Amygdala (tissue), 56 donors: ENCODE measurements at places on chromosomes 5 and 9.

DNA sequence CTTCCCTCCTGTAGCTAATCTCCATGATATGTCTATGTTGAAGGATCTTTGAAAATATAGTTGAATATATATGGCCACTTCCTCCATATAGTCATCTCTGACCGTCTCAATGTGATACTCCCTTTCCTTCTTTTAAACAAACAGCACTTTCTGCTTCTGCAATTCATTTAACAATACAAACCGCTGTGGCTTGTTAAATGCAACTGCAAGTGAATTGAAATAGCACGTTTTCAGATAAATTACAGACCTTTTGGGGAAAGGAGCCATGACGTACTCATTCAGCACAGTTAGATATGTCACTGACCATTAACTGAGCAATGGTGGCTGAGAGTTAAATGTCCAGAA lies 82.5 kb downstream of the FBXO38 start:
- DNase-seq, result no peak

- peak; percentile 7 for DNase-seq
These were observed 47.9 kb downstream of the COL5A1 start for GRCh38 chr9:134689321-134690181.

DNA sequence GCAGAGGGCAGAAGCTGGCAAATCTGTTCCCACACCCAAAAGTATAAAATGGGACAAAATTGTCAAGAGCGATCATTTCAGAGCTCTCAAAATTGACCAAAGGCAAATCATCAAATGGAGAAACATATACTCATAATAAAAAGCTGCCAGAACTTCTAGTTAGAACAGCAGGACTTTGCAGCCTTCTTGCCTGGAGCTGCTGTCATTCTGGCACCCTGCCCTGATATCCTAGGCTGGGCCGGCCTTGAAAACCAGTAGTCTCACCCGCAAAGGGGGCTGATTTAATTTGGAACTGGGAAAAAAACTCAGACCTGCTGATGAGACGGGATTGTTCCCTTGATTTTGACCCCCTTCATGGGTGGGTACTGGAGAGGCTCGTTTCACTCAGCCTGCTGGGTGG lies 18.5 kb downstream of the OR2V1 start:
- no peak for DNase-seq

DNA sequence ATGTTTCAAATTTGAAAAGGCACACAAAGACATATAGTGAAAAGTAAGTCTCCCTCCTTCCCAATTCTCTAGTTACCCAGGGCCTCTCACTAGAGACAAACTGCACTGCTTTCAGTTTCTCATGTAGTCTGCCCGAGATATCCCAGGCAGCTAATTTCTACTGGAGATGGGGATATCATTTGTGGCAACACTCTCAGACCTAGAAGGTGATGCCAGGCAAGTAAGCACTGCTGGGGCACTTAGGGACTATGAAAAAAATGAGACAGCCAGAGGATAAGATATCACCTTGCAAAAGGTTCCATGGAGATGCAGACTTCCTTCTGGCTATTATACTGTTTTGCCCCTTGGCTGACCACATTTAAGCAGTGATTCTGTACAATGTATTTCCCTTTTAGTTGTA lies 12.6 kb downstream of the SIL1 start:
- DNase-seq, result no peak

GRCh38 chr5:148063861-148064260 lies at the start of gene SPINK5:
Gene SPINK5, plus strand, starts transcription at chr5:148063980. Its CDS starts 65 bp downstream, at chr5:148064045.
- DNase-seq, result no peak

GRCh38 chr9:109416135-109416706 lies 81.9 kb downstream of the PTPN3 start:
- no peak for DNase-seq

DNA sequence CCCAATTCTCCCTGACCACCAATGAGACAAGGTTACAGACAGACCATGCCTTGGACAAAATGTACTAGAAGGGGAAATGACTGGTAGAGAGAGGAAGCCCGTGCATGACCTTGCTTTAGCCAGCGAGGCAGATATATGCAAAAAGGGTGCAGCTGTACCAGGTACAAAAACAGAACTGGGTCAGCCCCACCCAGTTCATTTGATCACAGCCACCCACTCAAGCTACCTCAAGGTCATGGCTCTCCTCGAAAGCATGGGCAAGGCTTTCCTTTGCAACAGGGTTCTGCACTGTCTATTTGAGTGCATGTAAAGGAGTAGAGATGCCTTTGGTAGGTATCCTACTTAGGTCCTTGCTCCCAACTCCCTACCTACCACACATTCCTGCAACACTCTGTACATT lies 33.3 kb downstream of the TLE1 start:
- no peak for DNase-seq

- DNase-seq, result no peak
These were observed 13.7 kb downstream of the BARX1 start for GRCh38 chr9:93941493-93941892.

GRCh38 chr5:142324136-142324870 lies 518 bp downstream of the SPRY4 start:
- DNase-seq, result no peak

DNA sequence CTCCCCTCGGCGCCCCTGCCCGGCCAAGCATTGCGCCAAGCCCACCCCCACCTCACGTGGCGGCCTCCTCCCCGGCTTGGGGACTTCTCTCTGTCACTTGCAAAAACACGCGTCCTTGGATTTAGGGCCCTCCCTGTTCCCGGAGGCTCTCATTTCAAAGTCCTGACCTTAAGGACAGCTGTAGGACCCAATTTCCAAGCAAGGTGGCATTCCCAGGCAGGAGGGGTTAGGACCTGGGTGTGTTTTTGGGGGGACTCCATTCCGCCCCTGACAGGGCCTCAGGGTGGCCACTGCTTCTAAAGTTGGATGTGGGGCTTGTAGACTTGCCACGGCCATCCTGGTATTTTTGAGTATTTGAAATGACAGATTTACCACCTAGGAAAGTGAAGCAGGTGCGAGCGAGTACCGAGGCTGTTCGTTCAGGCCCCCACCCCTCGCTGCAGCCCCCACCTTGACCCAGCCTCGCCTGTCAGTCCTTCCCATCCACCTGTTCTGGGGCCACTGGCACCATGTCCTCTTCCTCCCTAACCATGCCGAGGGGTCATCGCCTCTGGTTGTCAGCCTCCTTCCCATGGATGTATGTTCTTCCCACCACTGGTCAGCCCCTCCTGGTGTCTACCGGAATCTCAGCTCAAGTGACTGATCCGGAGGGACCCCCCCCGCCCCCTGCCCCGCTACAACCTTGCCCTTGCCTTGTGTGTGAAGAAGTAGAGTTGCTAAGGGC lies 52.4 kb downstream of the MRPL36 start:
- no peak for DNase-seq

DNA sequence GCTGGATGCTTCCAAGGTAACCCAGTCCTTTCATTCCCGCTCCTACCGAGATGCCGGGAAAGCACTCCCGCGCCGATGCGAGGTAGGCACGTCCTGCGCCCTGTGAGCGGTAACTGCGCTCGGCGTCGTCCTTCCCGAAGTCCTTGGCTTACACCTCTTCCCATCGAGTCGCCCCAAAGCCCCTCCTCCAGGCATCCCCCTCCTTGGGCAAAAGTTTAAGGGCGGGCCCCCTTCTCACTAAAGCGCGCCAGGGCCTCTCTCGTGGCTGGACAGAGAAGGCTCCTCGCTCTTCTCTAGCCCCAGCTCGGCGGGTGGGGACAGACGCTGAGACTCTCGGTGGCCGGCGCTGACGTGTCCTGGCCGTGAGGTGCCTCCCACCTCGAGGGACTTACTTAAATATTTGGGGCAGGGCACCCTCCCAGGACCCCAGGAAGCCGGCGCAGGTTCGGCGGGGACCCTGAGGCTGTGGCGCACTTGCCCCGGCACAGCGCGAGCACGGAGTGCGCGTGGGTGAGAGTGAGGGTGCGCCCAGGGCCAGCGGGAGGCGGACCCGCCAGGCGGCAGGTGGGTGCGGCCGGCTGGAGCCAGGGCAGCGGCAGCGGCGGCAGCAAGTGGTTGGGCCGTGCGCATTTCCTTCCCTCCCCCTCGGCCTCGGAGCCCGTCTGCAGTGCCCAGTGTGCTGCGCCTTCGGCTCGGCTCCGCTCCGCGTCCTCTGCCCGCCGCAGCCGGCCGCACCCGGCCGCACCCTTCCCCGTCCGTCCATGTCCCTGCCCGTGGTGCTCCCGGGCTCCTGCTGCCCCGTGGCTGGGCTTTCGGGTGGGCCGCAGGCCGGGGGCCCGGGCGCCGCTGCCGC lies at the start of gene ENTREP1:
ENTREP1 (plus strand) TSS at position 667 of the 853 bp plus-strand sequence; CDS start at position 762, 95 bp downstream.
- DNase-seq, result peak; percentile 47

DNA sequence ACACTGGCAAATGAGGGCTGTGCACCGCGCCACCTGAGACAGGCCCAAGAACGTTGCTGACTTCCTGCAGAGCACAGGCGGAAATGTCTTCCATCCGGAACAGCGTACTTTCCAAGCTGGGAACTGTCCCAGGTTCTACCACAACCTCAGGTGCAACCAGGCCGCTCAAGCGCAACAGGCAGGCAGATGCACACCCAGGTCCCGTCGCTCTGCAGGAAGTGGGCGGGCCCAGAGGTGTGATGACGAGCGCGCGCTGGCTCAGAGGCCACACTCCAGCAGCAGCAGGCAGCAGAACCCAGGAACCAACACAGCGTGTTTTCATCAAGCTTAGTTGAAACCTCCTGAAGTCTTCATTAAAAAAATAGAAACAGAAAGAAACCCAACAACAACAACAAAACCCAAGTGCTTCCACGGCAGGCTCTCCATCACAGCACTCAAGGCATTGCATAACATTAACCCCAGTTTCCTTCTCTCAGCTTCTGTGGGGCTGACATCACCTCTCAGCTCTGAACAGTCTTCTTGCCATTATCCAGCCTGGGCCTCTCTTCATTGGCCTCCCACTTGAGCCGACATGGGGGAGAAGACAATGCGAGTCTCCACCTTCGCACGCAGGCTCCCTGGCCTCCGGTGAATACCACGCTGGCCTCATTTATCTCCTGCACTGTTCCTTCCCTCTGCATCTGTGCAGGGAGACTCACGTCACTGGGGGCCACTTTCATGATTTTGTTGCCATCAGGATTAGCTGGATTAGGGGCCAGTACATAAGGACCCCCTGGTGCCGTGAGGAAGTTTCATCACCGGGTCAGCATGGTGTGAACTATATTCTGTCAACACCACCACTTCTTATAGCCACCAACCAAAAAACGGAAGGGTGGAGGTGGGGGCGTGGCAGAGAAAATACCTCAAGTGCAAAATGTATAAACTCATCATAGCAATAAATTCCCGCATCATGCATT lies 22.1 kb downstream of the PTCH1 start:
- DNase-seq, result no peak

- DNase-seq, result no peak
These were observed 16.1 kb upstream of the RAB14 start for GRCh38 chr9:121217609-121218292.

DNA sequence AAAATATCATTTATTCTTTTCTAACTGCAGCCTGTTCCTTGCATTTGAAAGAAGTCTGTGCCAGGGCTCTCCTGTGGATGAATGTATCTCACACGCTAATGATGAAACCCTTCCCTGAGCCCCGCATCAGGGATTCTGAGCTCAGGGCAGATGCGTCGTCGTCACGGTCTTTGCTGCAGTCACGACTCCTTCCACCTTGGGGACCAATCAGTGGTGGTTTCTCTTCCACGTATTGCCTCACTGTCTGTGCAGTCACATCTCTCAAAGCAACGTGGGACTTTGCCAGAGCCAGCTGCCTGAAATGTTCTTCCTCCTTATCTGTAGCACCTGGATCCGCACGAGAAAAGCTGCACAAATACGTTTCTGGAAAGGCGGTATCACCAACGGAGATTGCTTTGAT lies 13.9 kb upstream of the UBE2QL1 start:
- DNase-seq, result no peak

DNA sequence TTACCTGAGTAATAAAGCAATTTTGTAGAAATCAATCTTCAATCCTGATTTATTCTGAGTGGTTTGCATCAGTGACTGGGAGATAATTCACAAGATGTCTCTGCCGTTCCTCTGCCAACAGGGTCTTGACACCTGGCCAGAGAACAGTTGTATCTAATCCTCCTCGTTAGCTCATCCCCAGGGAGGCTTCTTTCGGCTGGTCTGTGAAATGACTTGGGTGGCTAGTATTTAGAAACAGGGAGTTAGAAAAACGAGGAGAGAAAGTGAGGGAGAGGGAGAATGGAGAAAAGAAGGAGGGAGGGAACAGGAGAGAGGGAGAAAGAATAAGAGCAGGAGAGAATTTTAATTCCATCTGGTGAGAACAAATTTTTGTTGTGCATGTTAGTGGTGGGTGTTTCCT lies 600.2 kb upstream of the TLE4 start:
- DNase-seq, result no peak

DNA sequence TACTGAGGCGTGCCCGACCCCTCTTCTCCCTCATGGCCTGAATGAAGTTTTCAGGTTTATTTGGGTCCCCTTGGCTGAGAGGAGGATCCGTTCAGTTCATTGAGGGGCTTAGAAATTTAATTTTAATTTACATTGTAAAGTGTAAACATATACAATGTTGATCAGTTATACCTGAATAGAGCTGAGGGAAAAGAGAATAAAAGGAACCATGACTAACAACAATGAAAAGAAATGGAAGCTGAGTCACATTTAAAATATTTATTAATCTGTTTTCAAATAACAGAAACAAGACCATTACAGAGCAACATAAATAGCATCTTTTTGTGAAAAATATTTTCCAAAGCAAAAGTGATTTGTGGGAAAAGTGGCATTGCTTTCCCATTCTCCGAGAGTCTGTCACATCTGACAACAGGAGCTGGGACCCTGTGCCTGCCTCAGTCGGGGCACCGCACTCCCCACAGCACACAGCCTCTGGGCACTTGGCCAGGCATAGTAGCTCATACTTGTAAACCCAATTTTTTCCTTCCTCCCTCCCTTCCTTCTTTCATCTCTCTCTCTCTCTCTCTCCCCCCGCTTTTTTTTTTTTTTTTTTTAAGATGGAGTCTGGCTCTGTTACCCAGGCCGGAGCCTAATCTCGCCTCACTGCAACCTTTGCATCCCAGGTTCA lies 28.7 kb downstream of the PROP1 start:
- no peak for DNase-seq

GRCh38 chr5:39500551-39501175 lies 75.9 kb upstream of the DAB2 start:
- no peak for DNase-seq

- DNase-seq, result no peak
These were observed 2.5 kb downstream of the FLT4 start for GRCh38 chr5:180646963-180647305.

- no peak for DNase-seq
These were observed 142.1 kb upstream of the POU5F2 start for GRCh38 chr5:93883459-93883858.

GRCh38 chr9:86983249-86983619 lies 35.9 kb upstream of the GAS1 start:
- DNase-seq, result no peak

- no peak for DNase-seq
These were observed 99.3 kb downstream of the NUDT12 start for GRCh38 chr5:103463261-103463660.
